NCI-H524 treated with DMSO at 0.1 percent for 48 hours (cell line): ENCODE measurements at places on chromosomes 16 and 17.

- no peak for DNase-seq
Observed at GRCh38 chr17:27471321-27472269, 15.3 kb downstream of the KSR1 start.

DNA sequence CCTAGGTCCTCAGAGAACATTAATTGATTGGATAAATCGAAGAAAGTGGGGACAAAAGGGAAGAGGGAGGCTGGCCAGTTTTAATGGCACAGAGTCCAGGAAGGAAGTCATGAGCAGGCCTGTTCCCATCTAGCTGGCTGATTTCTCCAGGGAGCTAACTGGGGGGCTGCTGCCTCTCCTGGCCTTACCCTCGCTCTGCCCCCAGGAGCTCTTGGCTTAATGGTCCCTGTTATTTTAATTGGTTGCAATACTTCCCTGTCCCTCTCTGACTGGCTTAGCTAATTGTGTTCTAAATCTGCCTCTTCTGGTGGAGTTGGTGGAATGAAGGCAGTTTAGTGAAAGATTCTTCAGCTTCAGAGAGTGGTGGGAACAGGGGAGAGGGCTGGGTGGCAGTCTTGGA is 61.4 kb downstream of the MGAT5B start:
- no peak for DNase-seq

DNA sequence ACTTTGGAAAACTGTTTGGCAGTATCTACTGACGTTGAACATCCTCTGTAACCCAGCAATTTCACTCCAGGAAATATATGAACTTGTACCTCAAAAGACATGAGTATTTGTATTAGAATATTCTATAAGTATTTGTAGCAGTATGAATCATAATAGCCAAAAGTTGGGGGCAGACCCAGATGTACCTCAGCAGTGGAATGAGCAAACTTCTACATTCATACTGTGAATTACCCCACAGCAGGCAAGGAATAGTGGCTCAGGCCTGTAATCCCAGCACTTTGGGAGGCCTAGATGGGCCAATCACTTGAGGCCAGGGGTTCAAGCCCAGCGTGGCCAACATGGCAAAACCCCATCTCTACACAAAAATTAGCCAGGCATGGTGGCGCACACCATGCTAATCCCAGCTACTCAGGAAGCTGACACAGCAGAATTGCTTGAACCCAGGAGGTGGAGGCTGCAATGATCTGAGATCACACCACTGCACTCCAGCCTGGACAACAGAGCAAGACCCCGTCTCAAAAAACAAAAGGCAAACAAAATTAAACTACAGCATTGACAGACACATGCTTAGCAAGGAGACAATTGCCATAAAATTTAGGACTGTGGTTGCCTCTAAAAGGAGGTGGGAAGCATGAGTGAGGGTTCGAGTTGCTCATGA is 11.2 kb upstream of the HELZ start:
- DNase-seq: no peak

DNA sequence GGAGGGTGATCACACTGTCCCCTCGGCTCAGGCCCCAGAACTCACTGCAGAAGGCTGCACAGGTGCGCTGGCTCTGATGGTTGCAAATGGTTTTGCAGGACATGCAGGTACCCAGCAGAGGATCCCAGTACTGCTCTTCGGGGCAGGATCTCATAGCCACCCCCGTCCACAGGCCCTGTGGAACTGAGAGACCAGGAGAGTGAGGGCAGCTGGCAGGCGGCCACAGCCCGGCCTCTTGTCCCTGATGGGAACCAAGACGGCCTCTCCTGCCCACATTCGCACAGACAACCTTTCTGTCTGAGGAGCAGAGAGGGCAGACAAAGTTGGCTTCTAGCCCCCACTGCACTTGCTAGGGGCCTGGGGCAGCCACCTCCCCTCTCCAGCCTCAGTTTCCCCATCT is 19.5 kb downstream of the TNFRSF13B start:
- DNase-seq: no peak

GRCh38 chr16:72508191-72508590 is 336.2 kb upstream of the PMFBP1 start:
- no peak for DNase-seq

DNA sequence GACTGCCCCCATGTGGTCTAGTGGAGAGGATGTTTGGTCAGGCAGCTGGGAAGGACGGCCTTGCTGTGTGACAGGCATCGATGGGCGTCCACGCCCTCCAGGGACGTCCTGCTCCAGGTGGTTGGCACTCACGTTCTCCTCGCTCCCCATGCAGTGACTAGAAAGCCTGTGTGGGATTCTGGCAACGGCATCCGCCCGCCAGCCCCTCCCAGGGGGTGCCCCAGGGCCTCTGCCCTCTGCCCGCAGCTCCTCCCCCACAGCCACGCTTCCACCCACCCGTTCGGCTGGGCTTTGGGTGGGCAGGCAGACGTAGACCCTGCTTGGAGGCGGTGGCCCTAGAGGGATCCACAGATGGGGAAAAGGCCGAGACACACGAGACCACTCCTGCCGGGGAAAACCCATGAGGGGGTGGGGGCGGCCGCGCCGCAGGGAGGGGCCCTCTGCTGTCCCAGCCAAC is 4.7 kb upstream of the IL17C start:
- no peak for DNase-seq

GRCh38 chr16:49936791-49937190 is 80.9 kb upstream of the ZNF423 start:
- DNase-seq: no peak

GRCh38 chr17:16273499-16273898 is 56.5 kb downstream of the PIGL start:
- DNase-seq: no peak

- DNase-seq: no peak
Observed at GRCh38 chr17:67576471-67577115, 141.1 kb upstream of the NOL11 start.

- DNase-seq: no peak
Observed at GRCh38 chr16:88472637-88473205, 19.6 kb downstream of the ZFPM1 start.

GRCh38 chr16:59013930-59014329 is 279.8 kb upstream of the GOT2 start:
- DNase-seq: no peak

- DNase-seq: no peak
Observed at GRCh38 chr17:59026176-59026939, 80.3 kb downstream of the TRIM37 start.

- DNase-seq: no peak
Observed at GRCh38 chr17:2693561-2694380, 17.8 kb downstream of the CLUH start.

GRCh38 chr17:8953156-8953885 is 12.2 kb downstream of the PIK3R5 start:
- no peak for DNase-seq

DNA sequence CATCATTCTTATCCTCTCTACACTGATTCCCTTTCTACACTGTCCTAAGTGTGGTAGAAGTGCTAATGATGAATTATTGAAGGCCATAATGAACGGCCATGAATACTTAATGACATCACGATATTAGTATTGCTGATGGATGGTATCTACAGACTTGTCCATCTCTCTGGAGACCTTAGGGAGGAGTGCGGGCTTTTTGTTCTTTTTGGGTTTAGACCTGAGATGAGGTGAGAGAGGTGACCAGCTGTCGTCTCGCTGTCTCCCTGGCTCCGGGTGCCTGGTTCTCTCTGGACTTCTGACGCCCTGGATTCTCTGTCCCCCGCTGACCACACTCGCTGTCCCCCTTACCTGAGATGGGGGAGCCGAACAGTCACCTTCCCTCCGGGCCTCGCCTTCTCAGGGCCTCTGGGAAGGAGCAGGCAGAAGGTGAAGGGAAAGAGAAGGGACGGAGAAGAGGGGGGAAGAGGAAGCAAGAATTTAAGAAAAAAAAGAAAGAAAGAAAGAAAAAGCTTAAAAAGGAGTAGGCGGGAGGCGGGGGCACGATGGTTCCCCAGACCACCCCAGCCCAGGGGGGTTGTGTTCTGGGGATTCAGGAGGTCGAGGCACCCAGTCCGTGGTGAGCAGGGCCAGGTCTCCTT is 17.1 kb downstream of the SGCA start:
- no peak for DNase-seq

DNA sequence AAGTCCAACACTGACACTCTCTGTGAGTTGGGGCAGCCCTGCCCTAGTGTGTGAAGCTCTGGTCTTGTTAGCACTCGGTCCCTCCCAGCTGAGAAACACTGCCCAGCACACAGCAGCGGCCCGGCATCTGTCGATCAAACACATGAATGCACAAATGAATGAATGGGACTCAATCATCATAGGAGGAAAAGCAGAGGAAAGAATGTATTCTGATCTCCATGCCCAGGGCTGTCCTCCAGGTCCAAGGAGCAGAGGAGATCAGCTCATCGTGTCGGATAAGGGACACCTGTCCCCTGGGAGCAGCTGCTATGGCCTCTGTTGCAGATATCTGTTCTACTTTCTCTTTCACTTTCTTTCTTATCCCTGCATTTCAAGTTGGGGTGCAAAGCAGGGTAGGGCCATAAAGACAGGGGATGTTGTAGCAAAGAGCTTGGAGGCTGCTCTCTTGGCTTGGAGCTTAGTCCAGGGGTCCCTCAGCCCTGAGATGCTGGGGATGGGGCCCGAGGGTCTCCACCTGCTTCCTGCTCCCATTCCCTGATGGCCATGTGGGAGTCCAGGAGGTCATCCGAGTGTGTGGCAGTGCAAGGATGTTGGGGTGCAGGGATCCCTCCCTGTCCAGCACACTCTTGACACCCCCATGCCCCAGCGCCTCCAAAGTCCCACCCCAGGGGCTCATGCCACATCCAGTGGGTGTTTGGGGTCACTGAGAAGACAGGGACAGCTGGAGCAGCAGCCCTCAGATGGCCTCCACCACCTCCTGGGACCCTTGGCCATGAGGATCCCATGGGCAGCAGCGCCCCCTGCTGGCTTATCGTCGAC is 88.2 kb downstream of the IRF8 start:
- no peak for DNase-seq

DNA sequence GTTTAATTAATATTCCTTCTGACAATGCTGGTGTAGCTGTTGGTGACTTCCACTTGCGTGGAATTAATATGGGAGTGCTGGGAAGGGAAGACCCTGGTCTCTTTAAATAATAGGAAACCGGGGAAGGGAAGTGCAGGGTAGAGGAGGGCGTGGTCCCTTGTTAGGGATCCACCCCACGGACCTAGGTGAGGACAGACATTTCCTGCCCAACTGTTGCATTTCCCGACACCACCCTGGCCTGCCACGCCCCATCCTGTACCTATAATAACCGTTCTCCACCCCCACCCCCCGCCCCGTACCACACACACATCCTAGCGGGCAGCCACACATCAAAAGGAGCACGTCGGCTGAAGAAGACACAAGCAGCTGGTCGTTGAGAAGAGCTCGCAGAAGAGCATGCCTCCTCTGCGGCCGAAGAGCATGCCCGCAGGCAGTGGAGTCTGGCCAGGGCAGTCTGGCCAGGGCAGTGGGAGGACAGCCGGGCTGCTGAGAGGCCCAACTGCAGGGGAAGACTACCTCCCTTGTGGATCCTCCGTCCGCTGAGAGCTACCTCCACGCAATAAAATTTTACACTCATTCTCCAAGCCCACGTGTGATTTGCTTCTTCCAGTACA is 36.8 kb upstream of the MMD start:
- no peak for DNase-seq

DNA sequence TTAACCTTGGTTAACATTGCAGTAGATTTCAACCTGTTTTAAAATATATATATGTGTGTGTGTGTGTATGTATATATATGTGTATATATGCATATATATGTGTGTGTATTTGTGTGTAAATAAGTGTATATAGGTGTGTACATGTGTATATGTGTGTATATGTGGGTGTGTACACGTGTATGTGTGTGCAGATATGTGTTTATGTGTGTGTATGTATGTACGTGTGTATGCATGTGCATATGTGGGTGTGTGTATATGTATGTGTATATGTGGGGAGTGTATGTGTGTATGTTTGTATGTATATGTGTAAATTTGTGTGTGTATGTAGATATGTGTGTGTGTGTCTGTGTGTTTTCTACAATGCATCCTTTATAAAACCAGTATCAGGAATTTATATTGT is 205.5 kb upstream of the FOXF1 start:
- no peak for DNase-seq

DNA sequence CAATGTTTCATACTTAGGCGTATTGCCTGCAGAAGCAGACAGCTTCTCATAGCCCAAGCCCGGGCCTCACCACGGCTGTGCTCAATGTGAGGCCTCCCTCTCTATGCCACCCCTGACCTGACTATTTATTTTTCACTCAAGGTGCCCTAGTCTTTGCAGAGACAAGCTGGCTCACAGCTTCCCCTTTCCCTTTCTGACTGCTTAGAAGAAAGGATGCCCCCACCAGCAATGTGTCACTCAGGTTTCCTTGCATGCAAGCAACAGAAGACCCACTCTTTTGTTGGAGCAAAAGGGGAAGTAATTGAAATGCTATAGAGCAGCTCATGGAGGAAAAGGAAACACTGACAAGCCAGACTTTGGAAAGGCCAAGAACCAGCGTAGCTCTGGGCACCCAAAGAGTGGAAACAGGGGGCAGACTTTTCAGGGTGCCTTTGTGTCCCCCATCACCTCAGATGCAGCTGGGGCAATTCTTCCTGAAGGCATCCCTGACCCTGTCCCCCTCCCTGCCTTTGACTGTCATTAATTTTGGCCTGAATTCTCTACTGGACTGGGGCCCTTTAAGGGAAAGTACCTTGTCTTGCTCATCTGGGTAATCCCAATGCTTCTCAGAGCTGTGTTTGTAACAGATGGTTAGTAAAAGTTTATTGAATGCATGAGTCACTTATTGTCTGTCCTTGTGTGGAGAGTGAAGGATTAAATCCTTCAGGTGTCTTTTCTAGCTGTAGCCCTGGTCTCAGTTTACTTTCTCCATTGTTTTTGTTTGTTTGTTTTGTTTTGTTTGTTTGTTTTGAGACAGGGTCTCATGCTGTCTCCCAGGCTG is 17.8 kb downstream of the RGS9 start:
- DNase-seq: peak; percentile 77

- DNase-seq: no peak
Observed at GRCh38 chr17:21033350-21033749, 9.5 kb downstream of the USP22 start.

DNA sequence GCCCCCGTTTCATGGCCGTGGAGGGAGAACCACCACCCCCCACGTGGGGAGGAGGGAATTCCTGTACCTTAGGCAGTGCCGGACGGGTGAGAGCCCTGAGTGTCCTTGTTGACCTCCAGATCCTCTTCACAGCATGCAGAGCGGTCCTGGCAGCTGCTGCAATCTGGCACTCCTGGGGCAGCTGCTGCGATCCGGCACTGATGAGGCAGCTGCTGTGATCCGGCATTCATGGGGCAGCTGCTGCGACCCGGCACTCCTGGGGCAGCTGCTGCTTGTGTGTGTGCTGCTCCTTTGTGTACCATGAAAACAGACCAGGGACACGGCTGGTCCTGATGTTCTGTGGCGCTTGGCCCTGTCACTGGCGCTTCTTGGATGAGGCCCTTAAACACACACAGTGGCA is 12.8 kb downstream of the ZNF778 start:
- no peak for DNase-seq

GRCh38 chr17:29156781-29157180 is 23.4 kb downstream of the MYO18A start:
- no peak for DNase-seq

DNA sequence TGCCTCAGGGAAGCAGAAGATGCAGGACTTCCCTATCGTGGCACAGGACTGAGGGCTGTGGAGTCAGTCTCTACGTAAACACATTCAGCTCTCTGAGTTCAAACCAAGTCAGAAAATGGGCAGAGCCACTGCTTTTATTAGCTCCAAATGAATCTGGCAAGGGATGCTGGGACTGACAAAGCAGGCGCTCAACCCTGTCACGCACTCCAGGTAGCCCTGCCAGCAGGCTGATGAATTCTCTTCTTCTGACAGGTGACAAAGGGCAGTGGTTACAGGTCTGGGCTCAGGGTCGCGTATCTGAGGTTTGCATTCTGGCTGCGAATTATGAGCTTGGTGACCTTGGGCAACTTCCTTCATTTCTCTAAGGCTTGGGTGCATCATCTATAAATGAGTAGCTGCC is 9.4 kb downstream of the RPH3AL start:
- no peak for DNase-seq

- DNase-seq: no peak
Observed at GRCh38 chr16:57276596-57276995, 7.9 kb downstream of the PLLP start.
